WTC11 (cell line): ENCODE measurements at places on chromosomes 5 and 9.
A peak's percentile ranks its signal among the peaks of the same experiment; 100 is the strongest.

DNA sequence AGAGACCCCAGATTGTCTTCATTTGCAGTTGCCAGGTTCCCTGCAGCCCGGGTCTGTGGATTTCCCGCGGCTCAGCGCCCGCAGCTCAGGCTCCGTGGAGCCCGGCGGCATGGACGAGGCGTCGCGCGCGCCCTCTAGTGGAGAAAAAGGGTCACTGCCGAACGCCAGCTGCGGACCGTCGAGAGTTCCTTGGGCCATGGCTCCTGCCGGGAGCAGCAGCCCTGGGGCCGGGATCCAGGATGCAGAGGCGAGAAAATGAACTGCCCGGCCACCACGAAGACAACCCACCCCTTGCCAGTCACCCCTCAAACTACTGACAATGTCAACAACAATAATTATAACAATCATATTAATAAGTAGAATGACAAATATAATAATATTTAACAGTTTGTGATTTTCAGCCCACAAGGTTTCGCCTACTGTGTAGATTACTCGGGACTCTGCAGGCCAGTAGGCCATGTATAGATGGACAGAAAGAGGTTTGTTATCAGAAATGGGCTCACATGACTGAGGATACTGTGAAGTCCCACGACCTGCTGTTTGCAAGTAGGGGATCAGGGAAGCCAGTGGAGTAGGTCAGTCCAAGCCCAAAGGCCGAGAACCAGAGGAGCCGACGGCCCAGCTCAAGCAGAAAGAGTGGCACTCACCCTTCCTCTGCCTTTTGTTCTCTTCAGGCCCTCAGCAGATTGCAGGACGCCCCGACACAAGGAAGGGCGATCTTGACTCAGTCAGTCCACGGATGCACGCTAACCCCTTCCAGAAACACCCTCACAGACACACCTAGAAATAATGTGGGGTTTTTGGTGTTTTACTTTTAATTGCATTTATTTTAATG, 43.1 kb downstream of the BOD1 start:
- DNase-seq, result peak; percentile 87

- no peak for DNase-seq
Observed at GRCh38 chr9:87659534-87660419, 66.1 kb upstream of the CTSL start.

- DNase-seq, result no peak
Observed at GRCh38 chr5:89313804-89314588, 431.0 kb upstream of the MEF2C start.

- peak; percentile 41 for DNase-seq
Observed at GRCh38 chr9:129176701-129177442, 1.2 kb downstream of the IER5L start.

GRCh38 chr9:70003901-70004714, 39.5 kb upstream of the MAMDC2 start:
- no peak for DNase-seq
